ENCODE measurements at places on chromosomes 16 and 17.

- DNase-seq: no peak
Observed at GRCh38 chr16:4523686-4524085, 14.9 kb downstream of the CDIP1 start.

DNA sequence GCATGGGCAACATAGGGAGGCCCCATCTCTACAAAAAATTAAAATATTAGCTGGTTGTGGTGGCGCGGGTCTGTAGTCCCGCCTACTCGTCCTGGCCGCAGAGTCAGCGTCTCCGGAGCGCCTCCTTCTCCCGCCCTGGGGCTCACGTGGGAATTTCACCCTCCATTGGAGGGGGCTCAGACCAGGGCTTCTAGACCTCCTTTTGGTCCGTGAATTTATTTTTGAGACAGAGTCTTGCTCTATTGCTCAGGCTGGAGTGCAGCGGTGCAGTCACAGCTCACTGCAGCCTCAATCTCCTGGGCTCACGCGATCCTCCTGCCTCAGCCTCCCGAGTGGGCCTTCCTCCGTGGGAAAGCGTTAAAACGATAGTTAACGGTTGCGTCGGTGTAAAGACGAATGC lies 394 bp upstream of the NME4 start:
- DNase-seq: no peak

GRCh38 chr17:79220713-79221291 lies 146.2 kb downstream of the ENGASE start:
- DNase-seq: no peak

- DNase-seq: no peak
Observed at GRCh38 chr16:67930678-67931211, 917 bp downstream of the CTRL start.

DNA sequence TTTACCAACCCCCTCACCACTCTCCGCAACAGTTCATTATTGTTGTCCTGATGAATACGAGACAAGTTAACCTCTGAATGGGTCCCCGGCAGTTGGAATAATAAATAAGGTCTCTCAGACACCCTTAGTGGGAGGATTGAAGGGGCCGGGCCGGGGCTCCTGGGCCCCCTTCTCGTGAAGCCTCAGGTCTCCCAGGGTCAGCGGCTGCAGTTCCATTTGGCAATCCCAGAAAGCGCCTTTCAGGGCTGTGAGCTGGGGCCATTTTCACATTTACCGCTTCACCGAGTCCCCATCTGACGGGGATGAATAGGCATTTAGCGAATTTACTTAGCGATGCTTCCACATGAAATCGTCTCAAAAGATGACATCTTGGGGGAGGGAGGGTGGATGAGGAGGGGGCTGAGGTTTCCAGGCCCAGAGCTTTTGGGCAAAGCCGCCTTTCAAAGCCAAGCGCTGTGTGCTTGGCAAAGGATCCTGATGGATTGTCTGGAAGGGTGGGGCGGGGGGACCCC lies 309.8 kb downstream of the XYLT1 start:
- no peak for DNase-seq

- no peak for DNase-seq
Observed at GRCh38 chr16:84672276-84673202, 24.2 kb downstream of the KLHL36 start.

- no peak for DNase-seq
Observed at GRCh38 chr17:76716146-76716838, 5.5 kb upstream of the MXRA7 start.

GRCh38 chr17:30831257-30831656 lies 509 bp upstream of the ATAD5 start:
- DNase-seq: no peak

DNA sequence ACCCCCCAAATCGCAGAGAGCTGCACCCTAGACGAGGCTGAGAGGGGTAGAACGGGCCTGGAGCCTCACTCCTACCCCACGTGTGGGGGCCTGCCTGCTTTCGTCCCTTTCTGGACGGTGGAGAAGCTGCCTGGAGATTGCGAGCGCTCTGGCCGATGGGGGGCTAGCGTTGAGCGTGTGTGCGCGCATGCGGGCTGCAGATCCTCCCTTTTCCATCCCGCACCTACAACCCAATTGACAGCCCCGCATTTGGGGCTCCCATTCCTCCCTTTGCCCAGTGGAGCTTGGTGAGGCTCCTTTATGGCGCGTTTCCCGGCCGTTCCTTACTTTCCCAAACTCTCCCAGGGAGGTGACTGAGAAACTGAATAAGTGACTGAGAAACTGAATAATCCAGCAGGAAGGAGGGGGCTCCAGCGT lies 907 bp upstream of the ESRP2 start:
- DNase-seq: no peak

- DNase-seq: peak; percentile 75
Observed at GRCh38 chr16:29029168-29029994, 44.5 kb downstream of the LAT start.

- peak; percentile 25 for DNase-seq
Observed at GRCh38 chr16:49921791-49922456, 66.0 kb upstream of the ZNF423 start.

- peak; percentile 99 for DNase-seq
Observed at GRCh38 chr16:14629919-14630619, at the start of gene PARN. Gene PARN (minus strand): TSS chr16:14630260. CDS start chr16:14630125, 135 bp downstream.

- DNase-seq: no peak
Observed at GRCh38 chr17:70332356-70333210, 163.3 kb downstream of the KCNJ2 start.

GRCh38 chr16:261031-261691 lies 14.6 kb downstream of the RGS11 start:
- no peak for DNase-seq

DNA sequence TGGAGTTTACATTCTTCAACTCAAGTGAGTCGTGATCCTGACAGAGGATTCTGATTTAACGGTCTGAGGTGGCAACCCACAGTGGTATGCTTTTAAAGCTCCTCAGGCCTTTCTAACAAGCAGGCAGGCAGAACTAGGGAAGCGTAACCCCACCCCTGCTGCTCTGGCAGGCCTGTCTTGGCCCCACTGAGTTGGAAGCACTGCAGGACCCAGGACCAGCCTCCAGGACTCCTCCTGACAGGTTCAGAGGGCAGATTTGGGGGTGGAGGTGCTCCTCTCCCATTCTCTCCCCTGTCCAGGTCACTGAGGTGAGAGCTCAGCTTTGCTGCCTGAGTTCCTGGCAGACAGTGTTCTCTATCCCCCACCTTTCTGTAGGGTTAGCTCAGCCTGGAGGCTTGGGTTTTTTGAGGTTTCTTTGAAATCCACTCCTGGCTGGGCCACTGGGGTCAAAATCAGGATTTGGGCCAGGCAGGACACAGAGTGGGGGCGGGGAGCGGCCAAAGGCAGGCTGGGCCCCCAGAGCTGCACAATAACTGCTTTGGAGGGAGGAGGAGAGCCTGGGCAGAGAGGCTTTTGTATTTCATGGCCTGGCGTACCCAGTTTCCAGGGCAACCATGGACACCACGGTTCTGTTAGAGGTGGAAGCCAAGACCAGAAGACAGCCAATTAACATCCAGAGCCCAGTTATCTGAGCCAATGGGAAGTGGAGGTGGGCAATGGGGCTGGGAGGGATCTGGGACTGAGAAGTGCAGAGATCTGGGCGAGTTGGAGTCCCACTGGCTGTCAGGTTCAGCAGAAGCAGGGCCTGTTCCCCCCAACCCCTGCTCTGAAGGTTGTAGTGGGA lies 9.5 kb downstream of the MRPL27 start:
- DNase-seq: no peak

GRCh38 chr16:48546774-48547173 lies 63.2 kb downstream of the N4BP1 start:
- DNase-seq: no peak

DNA sequence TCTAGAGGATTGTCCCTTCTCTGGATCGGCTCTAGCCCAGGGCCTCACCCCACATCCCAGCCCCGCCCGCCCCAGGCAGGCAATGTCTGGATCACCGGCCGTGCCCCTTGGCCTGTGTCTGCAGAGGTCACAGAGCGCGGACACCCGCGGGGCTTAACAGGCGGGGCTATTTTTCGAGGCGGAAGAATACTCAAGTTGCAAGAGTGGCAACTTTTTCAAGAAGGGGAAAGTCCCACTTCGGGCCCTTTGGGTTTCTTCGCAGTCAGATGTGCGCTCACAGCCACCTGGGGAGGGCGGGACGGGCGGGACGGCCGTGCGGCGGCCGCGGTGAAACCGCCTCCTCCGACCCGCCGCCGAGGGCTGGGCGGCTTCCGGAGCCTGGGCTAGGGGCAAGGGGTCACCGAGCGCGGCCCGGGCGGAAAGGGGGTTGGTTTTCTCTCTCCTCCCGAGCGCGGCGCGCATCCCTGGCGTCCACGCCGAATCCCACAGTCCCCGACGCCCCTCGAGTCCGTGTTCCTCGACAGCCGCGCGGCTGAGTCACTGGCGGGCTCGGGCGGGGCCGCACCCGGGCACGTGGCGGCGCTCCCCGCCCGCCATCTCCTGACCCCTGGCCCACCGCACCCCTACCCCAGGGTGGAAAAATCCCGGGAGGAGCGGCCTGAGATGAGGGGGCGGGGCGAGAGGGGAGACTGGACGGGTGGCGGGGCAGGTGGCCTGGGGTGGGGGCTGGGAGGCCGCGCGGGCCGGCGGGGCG lies 1.2 kb upstream of the PFN1 start:
- peak; percentile 94 for DNase-seq

DNA sequence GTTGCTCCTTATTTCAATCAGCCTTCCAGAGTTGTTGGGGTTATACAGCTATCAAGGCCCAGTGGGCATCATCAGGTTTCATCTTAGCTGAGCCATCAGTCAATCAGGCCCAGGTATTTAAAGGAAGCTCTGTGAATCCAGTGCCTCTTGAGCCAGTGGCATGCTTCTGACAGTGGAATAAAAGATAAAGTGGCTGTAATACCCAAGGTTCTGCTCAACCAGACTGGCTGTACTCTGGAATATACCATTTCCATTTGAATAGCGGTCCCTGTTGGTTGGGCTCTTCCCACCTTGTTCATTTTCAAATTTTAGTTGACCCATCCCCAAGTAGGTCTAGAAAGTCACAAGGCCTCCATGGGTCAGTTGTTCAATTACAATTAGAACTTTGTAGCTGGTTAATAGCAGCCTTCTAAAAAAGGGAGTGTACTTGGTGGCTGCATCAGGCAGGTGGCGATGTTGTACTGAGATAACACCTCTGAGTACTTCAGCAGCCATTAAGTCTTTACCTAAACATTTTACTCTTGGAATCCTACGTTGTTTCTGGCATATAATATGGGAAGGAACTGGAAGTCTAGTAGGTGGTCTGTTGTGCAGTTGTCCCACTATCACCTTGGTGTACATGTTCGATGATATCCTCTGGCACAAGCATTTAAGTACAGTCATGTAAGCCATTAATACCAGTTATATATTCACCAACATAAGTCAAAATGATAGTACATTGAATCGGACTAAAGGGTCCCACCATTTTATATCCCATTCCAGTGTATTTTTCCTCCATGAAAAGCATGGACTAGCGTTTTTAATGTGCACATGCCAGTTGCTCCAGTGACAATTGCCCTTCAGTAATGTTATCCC lies 294.1 kb downstream of the BCAS3 start:
- DNase-seq: peak; percentile 40

GRCh38 chr16:48158296-48158695 lies 2.5 kb upstream of the ABCC12 start:
- peak; percentile 88 for DNase-seq

DNA sequence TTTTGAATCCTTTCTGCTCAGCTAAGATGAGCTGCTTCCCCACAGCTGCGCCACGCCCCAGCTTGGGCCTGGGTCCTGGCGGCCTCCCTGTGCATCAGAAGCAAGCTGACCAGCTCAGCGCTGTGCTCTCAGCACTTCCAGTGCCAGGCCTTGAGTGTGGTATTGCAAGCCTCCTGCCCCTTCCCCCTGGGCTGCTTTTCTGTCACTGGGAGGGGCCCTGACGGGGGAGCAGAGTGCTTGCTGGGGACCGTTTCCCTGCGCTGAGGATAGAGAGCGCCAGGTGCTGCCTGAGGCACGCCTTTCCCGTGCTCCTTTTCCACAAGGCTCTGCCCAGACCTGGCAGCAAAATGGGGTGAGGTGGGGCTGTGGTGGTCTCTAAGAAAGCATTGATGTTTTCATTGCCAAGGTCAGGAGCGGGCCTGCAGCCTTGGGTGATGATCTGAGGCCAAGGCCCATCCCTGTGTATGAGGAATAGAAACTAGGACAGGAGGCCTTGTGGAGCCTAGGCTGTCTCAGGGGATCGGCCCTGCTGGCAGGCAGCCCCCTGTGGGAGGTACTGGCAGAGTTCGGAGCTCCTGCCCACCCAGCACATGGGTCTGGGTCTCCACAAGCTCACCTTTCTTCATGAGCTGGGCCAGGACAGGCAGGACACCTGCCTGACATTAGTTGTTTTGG lies 29.7 kb downstream of the POLR3E start:
- no peak for DNase-seq

DNA sequence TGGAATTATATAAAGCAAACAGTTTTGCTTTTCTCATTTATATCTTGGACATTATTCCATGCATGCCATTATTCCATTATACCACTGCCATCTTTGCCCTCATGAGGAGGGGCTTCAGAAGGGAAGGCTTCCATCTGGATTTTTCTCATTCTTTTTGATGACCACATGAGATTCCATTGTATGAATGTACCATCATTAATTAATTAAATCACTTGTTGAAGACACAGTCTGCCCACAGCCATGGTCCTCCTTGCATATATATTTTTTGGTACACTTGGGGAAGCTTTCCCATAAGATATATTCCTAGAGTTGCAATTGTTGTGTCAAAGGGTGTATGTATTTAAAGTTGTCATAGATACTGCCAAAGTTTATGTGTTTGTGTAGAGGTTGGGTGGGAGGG lies 7.1 kb downstream of the ARL4D start:
- DNase-seq: no peak

- peak; percentile 82 for DNase-seq
Observed at GRCh38 chr17:49191917-49192741, 18.2 kb downstream of the GNGT2 start.

GRCh38 chr16:53821957-53822625 lies 118.1 kb downstream of the FTO start:
- peak; percentile 39 for DNase-seq

GRCh38 chr16:89737341-89738071 lies 16.2 kb downstream of the ZNF276 start:
- no peak for DNase-seq

DNA sequence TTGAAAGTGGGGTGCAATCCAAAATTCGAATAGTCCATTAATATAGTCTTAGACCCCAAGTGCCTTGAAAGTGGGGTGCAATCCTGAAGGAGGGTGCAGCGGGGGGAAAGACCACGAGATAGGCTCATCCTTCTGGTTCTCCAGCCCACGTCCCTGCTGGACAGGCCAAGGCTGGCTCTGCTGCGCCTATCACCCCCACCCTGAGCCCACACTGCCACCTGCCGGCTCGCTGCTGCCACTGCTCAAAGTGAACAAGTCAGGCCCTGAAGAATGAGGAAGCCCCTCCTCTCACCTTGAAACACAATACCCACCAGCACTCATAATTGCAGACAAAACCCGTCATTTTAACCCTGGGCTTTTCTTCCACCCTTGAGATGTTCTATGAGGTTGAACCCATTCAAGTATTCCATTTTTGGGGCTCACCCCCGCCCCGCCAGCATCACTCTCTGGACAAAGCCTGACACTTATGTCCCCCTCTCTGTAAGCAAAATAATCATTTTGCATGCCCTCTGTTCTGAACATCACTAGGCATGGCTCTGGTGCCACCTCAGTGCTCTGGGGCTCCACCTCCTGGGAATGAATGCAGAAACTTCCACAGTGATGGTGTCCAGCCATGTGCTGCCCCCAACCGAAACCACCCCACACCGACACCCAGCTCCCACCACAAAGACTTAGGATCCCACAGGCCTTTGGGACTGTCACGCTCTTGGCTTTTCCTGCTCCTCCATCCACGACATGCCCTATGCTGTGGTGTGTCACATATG lies 56.8 kb downstream of the BEAN1 start:
- DNase-seq: peak; percentile 82

GRCh38 chr17:78925662-78926555 lies 722 bp upstream of the TIMP2 start:
- DNase-seq: no peak

GRCh38 chr17:78366109-78366848 lies 6.4 kb upstream of the SOCS3 start:
- no peak for DNase-seq
